Cerebellar nuclear complex (tissue), 1 donor: ENCODE measurements at places on chromosomes 3 and 15.

DNA sequence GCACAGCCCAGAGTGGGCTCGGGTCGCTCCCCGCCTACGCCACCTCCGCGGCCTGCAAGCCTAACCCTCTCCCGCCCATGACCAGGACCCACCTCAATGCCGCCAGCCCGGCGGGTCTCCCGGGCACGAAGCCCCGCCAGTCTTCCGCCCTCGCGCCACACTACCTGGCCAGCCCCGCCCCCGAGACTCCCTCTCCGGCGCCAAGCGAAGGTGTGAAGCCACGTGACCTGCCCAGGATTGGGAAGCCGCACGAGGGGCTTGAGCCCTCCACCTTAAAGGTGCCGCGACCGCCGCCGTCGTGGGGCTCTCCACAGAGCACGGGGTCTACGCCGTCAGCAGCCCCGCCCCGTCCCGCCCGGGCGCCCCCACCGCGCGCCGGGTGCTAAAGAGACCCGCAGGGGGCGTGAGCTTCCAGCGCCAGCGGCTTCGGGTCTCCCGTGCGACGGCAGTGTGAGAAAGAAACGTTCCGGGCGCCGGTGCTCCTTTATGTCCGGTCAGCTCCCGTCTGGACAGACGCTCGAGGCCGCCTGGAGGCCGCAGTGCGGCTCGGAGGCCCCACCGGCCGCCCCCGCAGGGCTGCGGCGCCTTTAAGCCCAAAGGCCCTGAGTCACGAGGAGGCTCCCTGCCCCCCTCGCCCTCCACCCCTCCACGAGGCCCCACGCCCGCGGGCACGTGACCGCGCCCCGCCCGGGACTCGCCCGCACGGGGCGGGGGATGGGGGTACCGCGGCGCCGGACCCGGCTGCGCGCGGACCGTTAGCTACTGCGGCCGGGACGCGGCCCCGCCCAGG lies at the start of gene CPEB1:
TSS of gene CPEB1 (minus strand) at position 319 of the 790 bp plus-strand sequence. CDS start 18,904 bp downstream, outside the sequence.
- DNase-seq, result no peak

- no peak for DNase-seq
Observed at GRCh38 chr3:83523470-83524073, 1435.2 kb upstream of the CADM2 start.

DNA sequence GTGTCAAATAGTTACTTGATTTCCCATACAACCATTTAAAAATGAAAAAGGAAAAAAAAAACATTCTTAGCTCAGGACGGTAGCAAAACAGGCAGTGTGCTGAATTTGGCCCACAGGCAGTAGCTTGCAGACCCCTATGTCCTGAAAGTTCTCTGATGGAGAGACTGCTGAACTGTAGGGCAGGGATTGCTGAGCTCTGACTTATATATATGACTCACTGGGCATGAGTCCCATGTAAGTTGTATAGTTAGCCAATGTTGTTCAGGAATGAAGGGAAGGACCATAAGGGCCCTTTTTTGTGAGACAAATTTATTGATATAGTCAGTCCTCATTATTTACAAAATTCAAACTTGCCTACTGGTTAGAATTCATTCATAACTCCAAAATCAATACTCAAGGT lies 36.9 kb upstream of the FRMD4B start:
- DNase-seq, result no peak

GRCh38 chr15:92047900-92048299 lies 194.4 kb downstream of the SLCO3A1 start:
- DNase-seq, result no peak

GRCh38 chr3:127784283-127784682 lies 38.0 kb downstream of the MGLL start:
- no peak for DNase-seq

DNA sequence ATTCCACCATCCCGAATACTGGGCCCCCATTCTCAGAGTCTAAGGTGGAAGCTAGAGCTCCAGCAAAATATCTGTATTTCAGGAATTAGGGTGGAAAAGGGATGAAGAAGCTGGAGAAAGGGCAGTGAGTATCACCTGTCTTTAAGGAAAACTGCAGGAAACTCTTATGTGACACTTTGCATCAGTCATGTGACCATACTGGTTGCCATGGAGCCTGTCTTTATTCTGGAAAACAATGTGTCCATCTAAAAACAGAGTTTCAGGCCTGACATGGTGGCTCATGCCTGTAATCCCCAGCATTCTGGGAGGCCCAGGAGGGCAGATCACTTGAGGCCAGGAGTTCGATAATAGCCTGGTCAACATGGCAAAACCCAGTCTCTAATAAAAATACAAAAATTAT lies 52.9 kb upstream of the FSIP1 start:
- no peak for DNase-seq

DNA sequence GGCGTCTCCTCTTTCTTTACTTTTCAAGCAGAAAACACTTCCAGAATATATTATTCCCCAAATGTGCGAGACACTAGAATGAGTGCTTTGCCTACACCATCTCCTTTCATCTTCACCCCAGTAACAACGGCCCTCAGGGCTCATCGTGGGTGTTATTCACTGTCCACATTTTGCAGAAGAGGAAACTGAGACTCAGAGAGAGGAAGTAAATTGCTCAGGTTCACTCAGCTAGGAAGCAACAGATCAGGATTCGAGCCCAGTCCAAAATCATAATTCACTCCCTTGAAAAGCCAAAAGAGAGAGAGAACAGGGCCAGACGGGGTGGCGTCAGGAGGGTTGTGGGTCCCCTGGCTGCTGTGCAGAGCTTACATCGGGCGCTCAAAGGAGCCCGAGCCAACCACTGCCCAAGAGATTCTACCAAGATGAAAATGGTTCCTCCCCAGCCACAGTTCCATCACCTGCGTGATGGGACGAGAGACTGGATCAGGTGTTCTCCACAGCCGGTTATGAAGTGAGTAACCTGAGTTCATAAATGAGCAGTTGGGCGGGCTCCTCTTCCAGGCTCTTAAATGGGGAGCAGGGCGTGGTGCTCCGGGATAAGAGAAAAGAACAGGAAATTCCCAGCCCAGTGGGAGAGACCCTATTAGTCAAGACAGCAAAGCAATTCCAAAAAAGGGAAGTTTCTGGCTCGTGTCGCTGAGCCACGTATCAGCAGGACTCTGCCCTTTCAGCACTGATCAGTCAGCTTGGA lies 48.6 kb upstream of the FLNB start:
- DNase-seq, result no peak

- no peak for DNase-seq
Observed at GRCh38 chr3:14222900-14223594, 44.4 kb downstream of the LSM3 start.

DNA sequence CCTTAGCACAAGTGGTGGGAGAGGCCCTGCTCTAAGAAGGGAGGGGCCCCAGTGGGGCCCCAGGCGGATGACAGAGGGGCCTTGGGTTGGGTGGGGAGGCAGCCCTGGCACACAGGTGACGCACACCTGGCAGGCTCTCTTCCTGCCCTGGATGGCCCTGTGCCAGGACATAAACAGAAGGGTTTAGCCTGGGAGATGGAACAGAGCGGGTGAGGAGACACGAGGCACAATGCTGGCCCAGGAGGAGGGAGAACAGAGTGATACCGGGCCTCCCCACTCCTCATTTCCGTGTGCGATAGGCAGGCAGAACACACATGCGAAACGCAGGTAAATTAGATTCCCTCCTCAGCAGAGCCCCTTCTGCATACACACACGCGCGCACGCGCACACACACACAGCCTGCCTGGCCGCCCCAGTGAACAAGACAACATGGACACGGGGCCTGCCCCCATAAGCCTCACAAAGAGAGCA lies 39.8 kb downstream of the IDH2 start:
- no peak for DNase-seq

DNA sequence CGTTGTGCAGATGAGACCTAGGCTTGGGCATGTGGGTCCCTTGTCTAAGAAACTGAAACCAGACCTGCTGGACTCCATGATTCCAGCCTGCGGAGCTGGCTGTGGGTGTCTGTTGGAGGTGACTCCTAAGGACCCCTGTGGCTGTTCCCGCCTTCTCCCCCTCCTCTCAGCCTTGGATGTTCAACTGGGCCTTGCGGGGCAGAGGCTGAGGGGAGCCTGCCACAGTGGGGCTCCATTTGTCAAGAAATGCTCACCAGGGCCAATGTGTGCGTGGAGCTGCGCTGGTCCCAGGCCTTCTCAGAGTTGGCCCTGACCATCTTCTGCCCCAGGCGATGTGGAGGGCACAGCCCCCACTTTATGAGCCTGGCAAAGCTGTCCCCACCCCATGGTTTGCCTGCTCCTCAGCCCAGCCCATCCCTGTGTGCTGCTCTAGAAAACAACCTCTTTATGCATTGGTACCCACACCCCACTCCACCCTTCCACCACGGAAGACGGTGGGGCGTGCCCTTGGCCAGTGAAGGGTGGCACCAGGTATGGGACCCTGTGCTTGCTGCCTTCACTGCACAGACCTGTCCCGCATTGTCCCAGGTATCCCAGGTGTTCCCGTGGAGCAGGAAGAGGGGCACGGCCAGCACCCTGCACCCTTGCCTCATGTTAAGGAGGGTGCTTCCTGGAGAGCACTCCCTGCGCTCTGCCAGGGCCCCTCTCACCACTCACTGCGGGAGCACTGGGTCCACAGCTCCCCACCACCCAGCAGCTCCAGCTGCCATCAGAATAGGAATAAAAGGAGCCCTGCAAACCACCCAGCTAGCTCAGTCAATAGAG lies 7.9 kb downstream of the MESP2 start:
- DNase-seq, result no peak

- no peak for DNase-seq
Observed at GRCh38 chr3:195012100-195012499, 258.9 kb downstream of the XXYLT1 start.

DNA sequence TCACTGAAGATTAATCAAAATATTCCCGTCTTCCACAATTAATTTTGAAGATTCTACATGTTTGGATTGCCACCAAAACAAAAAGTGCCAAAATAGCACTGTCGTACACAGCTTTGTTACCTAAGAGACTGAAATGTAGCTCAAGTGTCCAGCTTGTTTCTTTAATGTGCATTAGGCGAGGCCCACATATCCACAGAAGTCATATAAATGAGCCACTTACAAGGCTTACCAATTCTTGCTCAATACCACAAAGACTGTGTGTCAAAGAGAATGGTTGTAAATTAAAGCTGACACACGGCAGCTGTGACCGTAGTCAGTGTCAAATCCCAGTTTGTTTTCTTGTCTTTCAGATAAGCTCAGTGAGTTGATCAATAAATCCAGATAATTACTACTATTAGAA lies 639.4 kb upstream of the TBL1XR1 start:
- DNase-seq, result no peak

DNA sequence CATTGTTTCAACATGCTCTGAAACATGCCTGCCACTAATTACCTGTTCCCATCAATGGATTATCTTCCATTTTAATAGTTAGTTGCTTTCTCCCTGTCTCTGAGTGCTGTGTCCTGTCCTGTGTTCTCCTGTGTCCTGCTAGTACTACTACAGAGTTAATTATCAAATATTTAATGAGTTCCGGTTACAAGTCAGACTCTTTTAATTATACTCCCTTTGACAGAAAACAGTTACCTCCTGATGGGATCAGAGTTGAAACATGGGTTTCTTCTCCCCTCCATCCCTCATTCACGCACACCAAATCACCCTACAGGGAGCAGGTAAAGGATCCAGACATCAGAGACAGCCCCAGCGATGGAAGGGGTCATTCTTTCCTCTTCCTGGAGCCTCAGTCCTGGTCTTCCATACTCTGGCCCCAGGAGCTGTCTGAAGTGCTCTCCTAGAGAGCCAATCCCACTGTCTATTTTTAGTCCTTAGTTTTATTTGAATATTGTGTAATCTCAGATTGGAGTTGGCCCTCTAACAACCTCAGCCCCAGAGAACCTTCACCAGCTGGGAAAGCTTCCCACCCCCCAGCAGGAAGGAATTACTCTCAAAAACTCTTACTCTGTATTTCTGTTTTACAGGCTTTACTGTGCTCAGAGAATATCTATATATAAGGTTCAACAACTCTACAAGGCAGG lies 137.0 kb upstream of the C2CD4B start:
- no peak for DNase-seq

DNA sequence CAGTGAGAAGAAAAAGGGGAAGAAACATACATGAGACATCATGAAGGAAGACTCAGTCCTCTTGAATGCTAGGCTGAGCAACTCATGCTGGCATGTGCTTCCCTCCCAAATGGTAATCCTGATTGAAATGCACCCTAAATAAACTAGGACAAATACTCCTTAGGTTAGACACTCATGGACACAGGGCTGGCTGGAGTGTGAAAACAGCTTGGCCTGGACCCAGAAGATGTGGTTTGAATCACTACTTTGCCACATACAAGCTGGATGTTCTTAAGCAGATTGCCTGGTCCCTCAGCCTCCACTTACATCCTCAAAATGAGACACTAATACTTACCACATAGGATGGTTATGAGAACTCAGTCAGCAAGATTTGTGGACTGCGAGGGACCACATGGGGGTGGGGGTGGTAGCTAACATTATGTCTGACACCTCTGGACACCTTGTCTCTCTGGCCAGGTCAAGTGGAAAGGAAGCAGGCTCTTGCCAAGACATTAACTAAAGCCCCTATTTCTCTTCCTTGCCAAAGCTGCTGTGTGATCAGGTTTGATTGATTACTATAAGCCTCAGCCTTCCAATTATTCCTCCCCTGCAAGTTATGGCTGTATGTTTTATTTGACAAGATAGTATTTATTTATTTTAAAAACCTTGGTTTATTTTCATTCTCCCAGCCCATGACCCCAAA lies 138.9 kb upstream of the SLC7A14 start:
- no peak for DNase-seq

DNA sequence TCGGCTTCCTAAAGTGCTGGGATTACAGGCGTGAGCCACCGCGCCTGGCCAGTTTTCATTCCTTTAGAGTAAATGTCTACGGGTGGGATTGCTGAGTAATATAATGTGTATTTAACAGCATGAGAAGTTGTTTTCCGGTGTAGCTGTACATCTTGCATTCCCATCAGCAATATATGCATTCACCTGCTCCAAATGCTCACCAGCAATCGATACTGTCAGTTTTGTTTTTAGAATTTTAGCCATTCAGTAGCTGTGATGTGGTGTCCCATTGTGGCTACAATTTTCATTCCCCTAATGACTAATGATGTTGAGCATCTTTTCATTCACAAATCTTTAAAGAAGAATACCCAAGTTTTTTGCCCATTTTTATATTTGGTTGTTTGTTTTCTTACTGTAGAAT lies 134.8 kb upstream of the RGMA start:
- DNase-seq, result no peak

DNA sequence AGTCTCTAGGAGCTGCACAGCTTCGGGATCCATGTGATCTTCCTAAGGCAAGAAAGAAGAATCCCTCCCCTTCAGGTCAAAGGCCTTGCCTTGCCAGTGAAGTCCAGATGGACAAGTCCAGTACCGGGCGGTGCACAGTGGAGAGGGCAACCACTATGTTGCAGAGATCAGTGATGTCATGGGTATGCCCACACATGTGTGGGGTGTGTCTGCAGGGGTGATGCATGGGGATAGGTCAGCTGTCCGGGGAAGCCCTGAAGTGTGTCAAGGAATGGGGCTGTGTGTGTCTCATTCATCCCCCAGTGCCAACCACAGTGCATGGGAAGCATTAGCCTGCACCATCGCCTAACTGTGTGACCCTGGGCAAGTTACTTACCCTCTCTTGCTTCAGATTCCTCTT lies 66.5 kb downstream of the TLE3 start:
- DNase-seq, result no peak

GRCh38 chr3:55622733-55623132 lies 135.6 kb upstream of the WNT5A start:
- DNase-seq, result no peak

GRCh38 chr3:189699885-189700284 lies 68.7 kb downstream of the TP63 start:
- DNase-seq, result no peak

GRCh38 chr15:38503496-38503895 lies 49.6 kb downstream of the FAM98B start:
- DNase-seq, result no peak

- no peak for DNase-seq
Observed at GRCh38 chr3:111481551-111481950, 60.4 kb upstream of the CD96 start.
